Foreskin keratinocyte (primary cell): ENCODE measurements at places on chromosomes 3 and 15. TPM values are rescaled to one million over a fixed set of nuclear protein-coding genes. Genes with fewer than 3 reads are reported as not detected.

The FAIM gene
- 8.0 and 8.7 TPM in 2 replicates for total RNA-seq

The PTX3 gene
- 0.32 TPM in 1 of 2 replicates, not detected in the other for total RNA-seq

The CACNA2D3 gene
- total RNA-seq = 0.71 TPM in 1 of 2 replicates, not detected in the other

The SLC22A14 gene
- 0.14 TPM in 1 of 2 replicates, not detected in the other for total RNA-seq

The CCDC51 gene
- total RNA-seq = 30.3 and 31.1 TPM in 2 replicates

The LSG1 gene
- 37.5 and 38.8 TPM in 2 replicates for total RNA-seq

The CCDC71 gene
- total RNA-seq = 24.9 and 26.7 TPM in 2 replicates

The FAM107A gene
- not detected in 2 replicates for total RNA-seq

The LRRC49 gene
- 11.0 and 11.8 TPM in 2 replicates for total RNA-seq

The APBA2 gene
- total RNA-seq = 13.9 and 21.1 TPM in 2 replicates

The AGBL1 gene
- not detected in 2 replicates for total RNA-seq

The ERC2 gene
- total RNA-seq = not detected in 2 replicates

The RAB6B gene
- total RNA-seq = 0.41 and 0.42 TPM in 2 replicates

The ZNF660 gene
- total RNA-seq = 0.10 and 0.11 TPM in 2 replicates

The GLDN gene
- not detected in 2 replicates for total RNA-seq

The CDC25A gene
- 21.7 and 29.0 TPM in 2 replicates for total RNA-seq

The PPARG gene
- total RNA-seq = 0.63 and 0.71 TPM in 2 replicates

The LYZL4 gene
- not detected in 2 replicates for total RNA-seq

The ITPKA gene
- total RNA-seq = 0.44 and 0.71 TPM in 2 replicates

The NPAP1 gene
- not detected in 2 replicates for total RNA-seq

The TRPM7 gene
- 30.4 and 32.8 TPM in 2 replicates for total RNA-seq

The CNTN6 gene
- not detected in 2 replicates for total RNA-seq

The TRIM42 gene
- not detected in 2 replicates for total RNA-seq

The ADGRG7 gene
- total RNA-seq = not detected in 2 replicates

The HDGFL3 gene
- total RNA-seq = 57.0 and 61.3 TPM in 2 replicates
